ENCODE measurements at places on chromosomes 1 and 21. TPM values are rescaled to one million over a fixed set of nuclear protein-coding genes. Genes with fewer than 3 reads are reported as not detected.
A peak's percentile ranks its signal among the peaks of the same experiment; 100 is the strongest.

DNA sequence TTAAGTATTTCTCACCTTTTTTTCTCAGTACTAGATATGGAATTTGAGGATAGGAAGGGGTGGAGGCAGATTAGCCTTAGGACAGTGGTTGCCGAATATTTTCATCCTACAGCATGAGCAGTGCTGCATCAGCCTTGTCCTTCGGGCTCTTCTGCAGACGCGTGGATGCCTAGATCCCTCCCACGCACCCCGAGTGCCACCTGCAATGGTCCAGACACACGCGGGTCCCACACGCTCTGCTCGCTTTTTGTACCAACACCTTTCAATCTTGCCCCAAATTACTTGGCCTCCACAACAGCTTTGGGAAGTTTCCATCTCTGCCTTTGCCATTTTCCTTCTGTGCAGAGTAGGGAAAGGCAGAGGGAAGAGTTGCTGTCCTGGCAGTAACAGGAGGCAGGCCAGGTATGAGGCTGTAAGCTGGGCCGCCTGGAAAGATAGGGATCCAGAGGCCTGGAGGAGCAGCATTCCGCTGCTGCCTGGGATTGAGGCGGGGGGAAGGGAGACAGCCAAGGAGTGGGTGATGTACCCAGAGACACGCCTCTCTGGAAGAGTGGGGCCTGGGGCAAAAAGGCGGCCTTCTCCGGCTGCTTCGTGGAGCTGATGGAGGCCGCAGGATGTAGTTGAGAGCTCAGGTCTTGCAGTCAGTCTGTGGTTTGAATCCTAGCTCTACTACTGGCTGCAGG, 467.7 kb downstream of the KIF26B start:
- no peak for DNase-seq

DNA sequence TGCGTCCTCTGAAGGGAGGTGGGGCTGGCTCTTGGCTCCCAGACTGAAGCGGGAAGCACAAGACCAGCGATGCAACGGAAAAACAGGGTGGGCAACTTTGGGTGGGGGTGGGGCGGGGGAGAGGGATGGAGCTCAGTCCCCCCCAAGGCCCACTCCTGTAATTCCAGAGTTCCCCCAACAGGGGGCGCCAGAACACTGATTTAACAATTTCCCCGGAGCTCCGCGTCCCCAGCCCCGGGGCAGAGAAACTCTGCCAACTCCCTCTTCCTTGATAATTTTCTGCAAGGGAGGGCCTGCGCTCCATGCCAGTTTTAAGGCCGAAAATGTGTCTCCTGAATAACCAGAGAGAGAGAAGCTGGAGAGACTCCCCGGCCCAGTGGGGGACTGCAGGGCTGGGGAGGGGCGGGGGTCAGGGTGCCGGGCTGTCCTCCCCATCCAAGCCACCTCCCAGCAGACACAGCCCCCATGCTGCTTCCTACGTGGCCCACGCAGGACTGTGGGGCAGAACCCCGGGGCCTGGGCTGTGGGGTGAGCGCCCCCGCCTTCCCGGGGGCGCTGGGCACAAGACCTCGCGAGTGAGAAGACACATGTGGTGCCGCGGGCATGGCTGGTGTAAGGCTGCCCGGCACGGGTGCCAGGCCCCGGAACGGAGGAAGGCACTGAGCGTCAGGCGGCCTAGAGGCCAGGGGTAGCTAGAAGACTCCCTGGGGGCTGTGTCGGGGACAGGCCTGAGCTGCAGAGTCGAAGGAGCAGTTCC, 51.4 kb downstream of the KIF21B start:
- DNase-seq: peak; percentile 79

GRCh38 chr1:214993419-214993818, 89.1 kb upstream of the KCNK2 start:
- no peak for DNase-seq

GRCh38 chr1:213231795-213232231, 180.8 kb downstream of the RPS6KC1 start:
- no peak for DNase-seq

GRCh38 chr21:20882462-20883407, 115.5 kb upstream of the NCAM2 start:
- DNase-seq: peak; percentile 74

GRCh38 chr21:40481764-40482163, 365.2 kb downstream of the DSCAM start:
- no peak for DNase-seq

DNA sequence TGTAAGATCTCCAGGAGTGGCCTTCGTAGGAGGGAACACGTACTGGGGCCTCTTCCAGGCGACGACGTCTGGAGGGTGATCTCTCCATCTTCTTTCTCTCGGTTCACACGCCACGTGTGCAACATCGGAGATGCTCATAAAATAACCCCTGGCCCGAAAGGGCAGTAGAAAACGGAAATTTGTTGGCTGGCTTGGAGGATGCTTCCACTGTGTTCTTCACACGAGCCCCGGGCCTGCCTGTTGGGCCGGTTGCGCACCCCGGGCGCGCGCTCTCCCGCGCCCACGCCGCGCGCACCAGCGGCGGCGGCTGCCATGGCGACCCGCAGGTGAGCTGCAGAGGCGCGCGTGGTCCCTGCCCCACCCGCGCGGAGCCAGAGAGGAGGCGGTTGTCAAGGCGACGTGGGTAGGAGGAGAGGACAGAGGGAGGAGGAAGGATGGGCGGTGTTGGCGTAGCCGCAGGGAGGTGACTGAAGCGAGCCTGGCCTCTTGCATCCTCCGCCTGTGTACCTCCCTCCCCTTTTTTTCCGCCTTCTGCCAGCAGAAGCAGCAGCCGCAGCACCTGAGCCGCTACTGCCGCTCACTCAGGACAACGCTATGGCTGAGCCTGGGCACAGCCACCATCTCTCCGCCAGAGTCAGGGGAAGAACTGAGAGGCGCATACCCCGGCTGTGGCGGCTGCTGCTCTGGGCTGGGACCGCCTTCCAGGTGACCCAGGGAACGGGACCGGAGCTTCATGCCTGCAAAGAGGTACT, at the start of gene ELAPOR1:
TSS of gene ELAPOR1 (plus strand) at position 526 of the 752 bp plus-strand sequence. CDS start at position 595, 69 bp downstream.
- DNase-seq: peak; percentile 70

- DNase-seq: no peak
These were observed 126.3 kb upstream of the TMPRSS2 start for GRCh38 chr21:41634211-41634694.

GRCh38 chr1:191125950-191126349, 648.3 kb upstream of the BRINP3 start:
- no peak for DNase-seq

DNA sequence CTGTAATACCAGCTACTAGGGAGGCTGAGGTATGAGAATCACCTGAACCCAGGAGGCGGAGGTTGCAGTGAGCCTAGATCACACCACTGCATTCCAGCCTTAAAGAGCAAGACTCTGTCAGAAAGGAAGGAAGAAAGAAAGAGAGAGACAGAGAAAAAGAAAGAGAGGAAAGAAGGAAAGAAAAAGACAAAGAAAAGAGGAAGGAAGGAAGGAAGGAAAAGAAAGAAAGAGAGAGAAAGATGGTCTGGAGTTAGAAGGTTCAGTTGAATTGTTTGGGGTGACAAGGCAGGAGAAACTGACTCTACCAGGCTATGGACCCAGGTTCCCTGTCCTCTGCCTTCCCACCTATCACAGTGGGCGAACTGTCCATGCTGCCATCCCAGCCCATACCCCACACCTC, 27.4 kb upstream of the PIK3CD start:
- no peak for DNase-seq

DNA sequence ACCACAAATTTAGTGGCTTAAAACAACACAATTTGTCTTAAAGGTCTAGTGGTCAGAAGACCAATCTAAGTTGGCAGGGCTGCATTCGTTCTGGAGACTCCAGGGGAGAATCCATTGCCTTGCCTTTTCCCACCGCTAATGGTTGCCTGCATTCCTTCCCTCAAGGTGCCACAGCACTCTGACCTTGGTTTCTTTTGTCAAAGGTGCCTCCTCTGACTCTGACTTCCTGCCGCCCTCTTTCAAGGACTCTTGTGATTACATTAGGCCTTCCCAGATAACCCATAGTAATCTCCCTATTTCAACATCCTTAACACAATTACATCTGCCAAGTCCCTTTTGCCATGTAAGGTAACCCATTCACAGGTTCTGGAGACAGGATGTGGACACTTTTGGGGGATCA, 145.3 kb downstream of the S1PR1 start:
- no peak for DNase-seq

DNA sequence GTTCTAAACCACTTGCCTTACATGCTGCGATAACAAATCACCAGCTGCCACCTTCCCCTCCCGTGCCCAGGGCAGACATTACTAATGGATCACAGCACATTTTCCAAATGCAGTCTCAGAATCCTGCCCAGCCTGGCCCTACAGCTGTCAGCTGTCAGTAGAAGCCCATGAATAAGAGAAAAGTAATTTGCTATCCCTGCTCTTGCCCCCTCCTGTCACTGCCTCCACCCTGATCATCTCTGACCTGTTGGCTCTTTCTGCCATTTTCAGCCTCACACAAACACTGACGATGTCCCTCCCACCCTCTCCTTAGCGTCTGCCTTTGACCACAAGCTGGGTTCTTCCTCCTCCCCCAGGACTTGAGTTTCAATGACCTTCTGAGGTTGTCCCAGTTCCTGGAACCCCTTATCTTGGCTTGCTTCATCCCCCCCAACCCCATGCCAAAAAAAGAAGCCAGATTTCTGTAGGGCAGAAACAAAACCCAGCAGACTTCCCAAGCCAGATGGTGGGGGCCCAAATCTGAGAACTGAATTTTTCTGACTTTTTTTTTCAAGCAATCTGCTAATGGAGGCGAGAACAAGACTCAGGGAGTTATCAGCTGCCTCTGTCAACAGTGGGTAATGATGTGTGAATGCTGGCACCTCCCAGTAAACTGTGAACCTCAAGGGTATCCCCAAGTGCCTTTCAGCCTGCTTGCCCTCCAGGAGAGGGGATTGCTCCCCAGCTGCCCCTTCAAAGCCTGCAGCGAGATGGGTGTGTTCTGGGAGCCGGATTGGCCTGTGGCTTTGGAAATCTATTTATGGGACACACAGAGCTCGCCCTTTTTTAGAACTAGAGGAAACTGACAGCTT, 216.5 kb upstream of the VAMP3 start:
- DNase-seq: no peak

DNA sequence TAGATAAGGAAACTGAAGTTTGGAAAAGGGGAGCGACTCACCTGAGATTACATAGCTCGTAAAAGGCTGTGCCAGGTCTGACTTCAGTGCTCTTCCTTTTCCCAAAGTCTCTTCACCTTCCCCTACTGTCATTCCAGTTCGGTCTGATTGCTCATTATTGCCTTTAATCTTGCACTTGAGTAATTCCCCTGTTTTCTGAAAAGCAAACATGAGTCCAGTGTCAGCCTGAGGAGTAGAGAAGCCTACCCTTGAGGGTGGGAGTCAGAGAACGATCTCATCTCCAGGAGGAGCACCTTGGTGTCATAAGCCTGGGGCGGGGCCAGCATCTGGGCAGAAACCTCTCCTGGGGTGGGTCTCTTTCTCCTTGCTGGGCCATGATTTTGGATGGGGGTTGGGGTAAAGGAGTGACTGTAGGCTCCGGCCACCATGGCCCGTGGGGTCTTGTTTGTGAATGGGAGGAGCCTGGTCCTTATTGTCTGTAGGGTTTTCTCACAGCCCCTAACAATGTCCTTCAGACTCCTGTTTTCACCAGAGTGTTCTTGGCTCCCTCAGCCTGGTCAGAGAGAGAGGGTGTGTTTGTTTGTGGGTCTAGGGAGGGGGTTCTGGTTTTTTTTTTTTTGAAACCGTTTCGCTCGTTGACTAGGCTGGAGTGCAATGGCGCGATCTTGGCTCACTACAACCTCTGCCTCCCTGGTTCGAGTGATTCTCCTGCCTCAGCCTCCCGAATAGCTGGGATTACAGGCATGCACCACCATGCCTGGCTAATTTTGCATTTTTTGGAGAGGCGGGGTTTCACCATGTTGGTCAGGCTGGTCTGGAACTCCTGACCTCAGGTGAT, 6.0 kb downstream of the VANGL2 start:
- DNase-seq: no peak

GRCh38 chr1:89356658-89357400, 7.0 kb upstream of the GBP6 start:
- DNase-seq: no peak

DNA sequence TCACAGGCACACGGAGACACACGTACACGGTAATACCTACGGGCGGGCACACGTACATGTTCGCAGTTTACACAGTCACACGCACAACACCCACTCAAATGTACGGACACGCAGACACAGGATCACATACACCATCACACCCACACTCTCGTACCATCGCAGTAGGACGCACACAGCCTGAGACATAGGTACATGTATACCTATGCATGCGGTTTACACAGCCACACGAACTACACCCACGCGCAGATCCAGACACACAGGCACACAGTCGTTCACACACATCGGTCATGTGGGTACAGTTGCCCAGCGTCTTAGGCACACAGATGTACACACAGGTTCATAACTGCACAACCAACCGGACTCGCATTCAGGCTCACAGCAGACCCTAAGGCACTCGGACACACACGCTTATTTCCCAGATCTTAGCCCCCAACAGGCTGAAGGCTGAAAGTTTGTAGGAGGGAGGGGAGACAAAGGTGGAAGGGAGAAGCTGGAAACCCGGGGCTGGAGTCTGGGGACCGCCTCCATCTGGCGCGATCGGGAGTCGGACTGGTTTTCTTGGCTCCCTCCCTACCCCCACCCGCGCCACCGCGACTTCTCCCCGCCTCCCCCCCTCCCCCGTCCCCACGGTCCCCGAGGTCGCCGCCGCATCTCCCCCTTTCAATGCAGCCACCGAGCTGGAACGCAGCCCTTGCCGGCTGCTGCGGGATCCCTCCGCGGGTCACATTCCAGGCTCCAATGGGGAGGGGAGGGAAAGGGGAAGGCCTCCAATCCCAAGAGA, 51.9 kb upstream of the SYNC start:
- peak; percentile 52 for DNase-seq

- DNase-seq: no peak
These were observed 83.9 kb downstream of the TRABD2B start for GRCh38 chr1:47913225-47913823.

GRCh38 chr1:168136709-168137514, at the start of gene GPR161:
GPR161 (minus strand) TSS chr1:168136930; CDS start chr1:168104850, 32,080 bp downstream.
- peak; percentile 47 for DNase-seq

Gene ATP1A4
- polyA plus RNA-seq: 38.6 TPM

Gene PGLYRP3
- polyA plus RNA-seq: 0.28 TPM

Gene S100A8
- 20.3 TPM for polyA plus RNA-seq

Gene REN
- polyA plus RNA-seq: 2.2 TPM

Gene SPAG17
- 38.7 TPM for polyA plus RNA-seq

Gene JUN
- 40.9 TPM for polyA plus RNA-seq

Gene PALMD
- 12.9 TPM for polyA plus RNA-seq

Data from testis (tissue), 5 donors.